ENCODE measurements at places on chromosomes 2 and 18.

DNA sequence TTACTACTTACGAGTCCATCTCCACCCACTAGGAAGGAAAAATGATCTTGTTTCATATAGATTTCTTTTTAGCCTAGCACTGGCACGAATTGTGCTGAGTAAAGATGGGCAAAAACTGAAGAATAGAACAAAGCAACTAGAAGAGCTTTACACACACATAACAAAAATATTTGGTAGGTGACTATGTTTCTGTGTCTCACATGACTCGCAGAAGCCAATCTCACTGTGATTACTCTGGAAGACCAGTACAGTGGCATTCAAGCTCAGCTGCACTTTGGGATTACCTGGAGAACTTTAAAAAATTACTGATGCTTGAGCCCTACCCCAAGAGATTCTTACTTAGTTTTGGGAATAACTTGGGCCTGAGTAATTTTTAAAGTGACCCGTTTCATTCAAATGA, 378.7 kb downstream of the METTL4 start:
- no peak for DNase-seq

GRCh38 chr2:190637903-190638618, 10.8 kb upstream of the NAB1 start:
- no peak for DNase-seq

DNA sequence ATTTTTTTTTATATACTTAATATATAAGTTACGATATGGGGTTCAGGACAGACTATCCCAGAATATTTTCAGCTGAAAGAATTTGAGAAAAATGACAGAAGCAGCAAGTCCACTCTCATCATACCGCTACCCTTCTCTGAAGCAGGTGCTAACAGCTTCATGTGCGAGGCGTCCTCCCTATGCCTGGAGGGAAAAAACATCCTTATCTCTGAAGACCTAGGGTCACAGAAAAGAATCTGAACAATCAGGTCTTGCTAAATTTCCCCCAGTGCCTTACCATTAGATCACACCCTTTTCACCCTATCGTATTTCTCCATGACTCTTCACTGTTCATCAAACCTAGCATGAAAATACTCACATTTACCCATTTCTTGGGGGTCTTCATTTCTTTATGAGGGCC, 51.9 kb upstream of the CREB1 start:
- no peak for DNase-seq

GRCh38 chr18:43819397-43819796, 542.1 kb upstream of the SYT4 start:
- DNase-seq: no peak

- no peak for DNase-seq
Measured at GRCh38 chr2:71923887-71924533, 223.7 kb downstream of the CYP26B1 start.

DNA sequence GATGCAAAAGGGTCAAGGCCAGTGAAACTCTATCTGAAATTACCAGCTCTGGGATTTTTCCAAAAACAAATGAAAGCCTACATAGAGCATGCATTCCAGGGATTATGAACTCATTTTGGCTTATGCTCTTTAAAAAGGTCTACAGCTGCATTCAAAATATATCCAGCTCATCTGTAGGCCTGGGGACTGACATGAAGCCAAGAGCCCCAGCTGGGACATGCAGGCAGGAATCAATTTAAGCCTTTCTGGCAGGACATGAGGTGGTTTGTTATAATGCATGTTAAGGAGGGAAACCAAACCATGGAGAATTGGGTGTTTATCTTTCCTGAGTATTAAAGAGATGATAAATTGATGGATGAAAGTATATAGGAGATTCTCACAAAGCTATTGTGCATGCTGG, 164.5 kb downstream of the RBM43 start:
- DNase-seq: no peak

DNA sequence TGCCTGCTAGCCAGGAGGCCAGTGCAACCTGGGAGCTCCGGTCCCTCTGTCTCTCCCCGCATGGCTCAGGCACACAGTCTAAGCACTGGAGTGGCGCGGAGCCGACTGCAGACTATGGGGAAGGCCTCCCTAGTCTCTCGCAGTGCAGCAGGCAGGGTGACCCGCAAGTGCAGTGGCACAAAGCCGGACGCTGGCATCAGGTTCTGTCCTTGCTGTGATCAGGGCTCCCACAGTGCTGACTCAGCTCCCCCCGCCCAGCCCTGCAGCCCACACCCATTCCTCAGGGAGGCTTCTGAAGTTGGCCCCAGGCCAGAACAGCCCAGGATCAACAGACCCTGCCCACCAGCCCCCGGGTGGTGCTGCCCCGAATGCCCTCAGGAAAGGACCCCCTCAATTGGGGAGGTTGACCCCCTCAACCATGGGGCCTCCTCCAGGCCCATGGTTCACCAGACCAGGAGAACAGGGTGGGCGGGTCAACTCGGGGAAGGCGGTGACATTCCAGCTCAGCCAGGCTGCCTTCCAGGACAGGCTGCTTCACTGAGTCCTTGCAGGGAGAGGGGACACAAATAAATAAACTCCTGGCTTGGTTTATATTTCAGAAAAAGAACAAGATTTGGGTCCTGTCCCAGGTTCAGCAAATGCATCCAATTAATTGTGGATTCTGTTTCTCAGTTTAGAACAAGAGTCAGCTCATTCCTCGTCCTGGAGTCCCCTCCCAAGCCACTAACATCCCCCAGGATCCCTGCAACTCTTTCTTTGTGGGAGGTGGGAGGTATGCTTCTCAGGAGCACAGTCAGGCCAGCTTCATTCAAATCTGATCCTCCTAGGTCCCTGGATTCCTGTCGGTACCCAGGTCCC, 12.2 kb downstream of the BIN1 start:
- DNase-seq: no peak
